ENCODE measurements at places on chromosomes 2 and 18.

DNA sequence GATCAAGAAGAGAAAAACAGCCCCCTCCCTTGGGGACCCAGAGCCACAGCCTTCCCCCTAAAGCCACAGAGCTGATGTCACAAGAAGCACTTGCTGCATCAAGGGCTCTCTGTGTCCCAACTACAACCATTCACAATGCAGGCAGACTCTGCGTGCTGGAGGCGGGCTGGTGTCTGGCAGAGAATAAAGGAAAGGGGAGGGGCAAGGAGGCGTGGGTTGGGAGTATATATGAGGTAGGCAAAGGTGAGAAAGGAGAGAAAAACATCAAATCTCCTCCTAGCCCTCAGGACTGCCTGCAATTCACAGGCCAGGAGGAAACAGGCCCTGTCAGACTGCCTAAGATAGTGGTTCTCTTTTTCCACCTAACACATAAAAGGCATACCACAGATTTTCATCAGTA, 48.8 kb upstream of the IHH start:
- DNase-seq = peak; percentile 55

DNA sequence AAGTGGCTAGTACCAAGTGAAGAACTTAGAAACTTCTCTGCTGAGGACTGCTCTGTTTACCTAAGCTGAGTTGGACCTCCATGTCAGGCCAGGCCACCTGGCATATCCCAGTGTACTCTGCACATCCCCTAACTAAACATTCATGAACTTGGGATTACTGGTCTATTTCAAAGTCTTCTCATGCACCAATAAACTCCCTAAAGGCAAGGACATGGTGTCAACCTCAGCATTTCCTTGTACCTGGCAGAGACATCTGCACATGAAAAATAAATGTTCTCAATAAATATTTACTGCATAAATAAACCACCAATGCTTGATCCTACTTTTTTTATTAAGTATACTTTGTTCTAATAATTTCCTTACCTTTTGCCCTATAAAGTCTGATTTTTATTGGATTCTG, 124.8 kb downstream of the LAMA1 start:
- no peak for DNase-seq

- DNase-seq = peak; percentile 31
Measured at GRCh38 chr2:121080013-121080772, 204.8 kb downstream of the TFCP2L1 start.

DNA sequence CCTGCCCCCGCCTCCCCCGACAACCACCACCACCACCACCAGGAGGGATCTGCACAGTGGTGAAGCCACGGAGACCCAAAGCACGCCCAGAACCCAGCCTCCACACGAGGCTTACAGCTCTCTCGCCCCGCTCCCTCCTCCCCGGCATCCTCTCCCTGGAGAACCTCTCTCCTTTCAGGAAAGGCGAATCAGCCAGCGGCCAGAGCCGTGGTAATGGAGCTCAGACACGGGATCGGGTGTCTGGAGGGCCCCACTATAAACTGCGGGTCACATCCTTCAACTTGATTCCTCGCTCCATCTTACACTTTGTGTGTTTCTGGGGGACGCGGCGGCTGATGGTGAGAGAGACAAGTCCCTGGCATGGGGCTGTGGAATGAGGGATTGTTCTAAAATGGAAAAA, 271.5 kb upstream of the SIX2 start:
- DNase-seq = no peak

GRCh38 chr2:7905756-7906155, 776.1 kb upstream of the ID2 start:
- no peak for DNase-seq

GRCh38 chr18:13542520-13542847, 183.9 kb downstream of the FAM210A start:
- DNase-seq = no peak

GRCh38 chr2:112166806-112167499, 28.8 kb downstream of the FBLN7 start:
- DNase-seq = peak; percentile 28

- no peak for DNase-seq
Measured at GRCh38 chr2:147873859-147874483, 29.1 kb downstream of the ACVR2A start.

Measured in stimulated activated CD4-positive, alpha-beta T cell treated with anti-CD3 and anti-CD28 coated beads, Interleukin-4, amount 100 ng/mL, for 4 hours (primary cell).